ENCODE measurements at places on chromosomes 6 and 20.
A peak's percentile ranks its signal among the peaks of the same experiment; 100 is the strongest.

DNA sequence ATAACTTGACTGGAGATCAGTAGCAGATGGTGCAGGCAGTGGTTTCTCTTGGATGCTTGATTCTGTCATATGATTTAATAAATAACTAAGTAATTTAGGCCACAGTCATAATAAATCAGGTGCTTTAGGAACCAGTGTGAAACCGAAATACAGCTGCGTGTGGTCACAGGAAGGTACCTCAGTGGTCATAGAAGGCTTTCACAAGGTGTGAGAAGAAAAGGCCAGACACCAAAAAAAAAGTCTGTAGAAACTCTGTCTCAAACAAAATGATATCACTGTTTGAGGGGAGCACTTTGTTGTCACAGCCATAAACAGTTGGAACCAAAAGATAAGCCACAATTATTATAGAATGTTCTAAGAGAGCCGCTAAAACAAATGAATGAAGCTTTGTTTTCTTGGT is 56.5 kb downstream of the ARMC2 start:
- DNase-seq = no peak

- DNase-seq = no peak
Measured at GRCh38 chr6:49233483-49233882, 229.6 kb downstream of the MMUT start.

GRCh38 chr20:44309763-44310663 is 989 bp downstream of the FITM2 start:
- no peak for DNase-seq

DNA sequence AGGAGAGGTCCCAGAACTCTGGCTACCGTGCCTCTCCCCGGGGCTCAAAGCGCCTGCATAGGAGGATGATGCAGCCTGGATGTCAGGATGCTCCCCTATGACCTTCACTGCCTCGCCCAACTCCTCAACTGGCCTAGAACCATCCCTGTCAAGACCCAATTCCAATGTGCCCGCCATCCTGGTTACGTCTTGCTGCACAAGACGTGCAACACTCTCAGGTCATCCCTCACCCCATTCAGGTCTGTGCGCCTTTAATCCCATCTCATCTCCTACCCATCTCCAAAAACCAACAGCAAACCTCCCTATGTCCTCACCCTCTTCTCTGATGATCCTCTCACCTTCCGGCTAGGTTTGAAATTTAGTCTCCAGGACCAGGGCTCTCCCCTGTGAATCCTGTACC is 3.5 kb downstream of the SFT2D1 start:
- DNase-seq = no peak

GRCh38 chr20:61159957-61160686 is 91.9 kb upstream of the CDH4 start:
- no peak for DNase-seq

GRCh38 chr6:157316871-157317814 is 6.2 kb downstream of the TMEM242 start:
- DNase-seq = peak; percentile 78

- peak; percentile 84 for DNase-seq
Measured at GRCh38 chr20:35497780-35498189, 31.7 kb downstream of the C20orf173 start.

DNA sequence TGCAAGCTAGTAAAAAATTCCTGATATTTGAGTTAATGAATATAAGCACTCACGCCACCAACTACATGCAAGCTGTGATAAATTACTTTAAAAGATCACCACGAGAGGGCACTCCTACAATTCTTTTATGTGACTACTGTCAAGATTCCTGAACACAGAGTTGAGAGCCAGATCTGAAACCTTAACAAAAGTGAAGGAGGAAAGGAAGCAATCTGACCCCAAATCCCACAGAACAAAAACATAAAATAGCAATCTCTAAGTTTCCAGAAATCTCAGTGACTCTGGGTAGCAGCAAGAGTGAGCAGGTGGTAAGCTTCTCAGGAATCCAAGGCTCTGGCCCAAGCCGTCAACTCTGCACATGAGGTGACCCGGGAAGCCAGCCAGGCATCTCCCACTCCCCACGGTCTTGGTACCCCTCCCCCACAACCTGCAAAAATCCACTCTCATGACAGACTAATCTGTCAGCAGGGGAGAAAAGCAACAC is 55.1 kb downstream of the STAU1 start:
- DNase-seq = no peak

DNA sequence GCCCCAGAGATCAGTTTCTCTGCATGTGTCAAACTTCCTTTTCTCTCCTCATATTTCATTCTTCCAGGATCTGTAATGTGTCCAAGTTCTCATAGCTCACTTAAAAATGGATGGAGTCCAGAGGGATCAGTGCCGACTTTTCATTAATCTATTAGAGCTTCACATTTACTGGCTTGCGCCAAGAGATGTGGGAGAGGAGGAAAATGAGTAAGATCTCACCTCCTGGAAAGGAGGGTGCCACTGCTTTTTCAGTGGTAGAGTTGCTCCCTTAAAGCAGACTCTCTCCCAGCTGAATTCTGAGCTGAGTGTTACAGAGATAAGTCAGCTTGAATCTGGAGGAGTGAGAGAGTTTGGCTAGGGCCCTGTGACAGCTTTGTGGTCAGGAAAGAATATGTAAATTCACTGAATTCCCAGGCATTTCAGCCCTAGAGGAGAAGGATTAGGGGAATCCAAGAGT is 175.9 kb downstream of the SOX4 start:
- no peak for DNase-seq

- no peak for DNase-seq
Measured at GRCh38 chr6:41214559-41215238, 13.4 kb upstream of the TREML4 start.

DNA sequence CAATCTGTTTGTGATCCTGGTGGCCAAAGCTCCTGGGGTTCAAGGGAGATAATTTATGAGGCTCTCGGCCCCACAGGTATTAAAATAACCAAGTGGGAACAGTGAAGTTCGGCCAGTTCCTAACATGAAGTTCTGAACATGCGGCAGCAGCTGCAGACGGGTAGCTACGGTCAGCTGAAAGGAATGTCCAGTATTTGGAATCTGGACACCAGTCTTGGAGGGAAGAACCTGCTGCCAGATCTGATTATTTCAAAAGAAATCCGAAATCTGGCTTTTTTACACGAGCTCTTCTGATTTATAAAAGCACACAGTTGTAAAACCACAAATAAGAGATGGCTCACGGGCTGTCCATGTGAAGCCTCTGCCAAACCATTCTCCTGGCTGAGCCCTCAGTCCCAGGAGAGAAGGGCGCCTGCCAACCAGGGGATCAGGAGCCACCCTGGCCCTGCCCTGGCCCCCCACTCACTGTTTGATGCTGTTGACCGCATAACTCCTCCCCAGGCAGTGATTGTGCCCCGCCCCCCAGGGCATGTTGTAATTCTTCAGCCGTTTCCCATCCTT is 28.2 kb upstream of the KCNB1 start:
- peak; percentile 75 for DNase-seq

- no peak for DNase-seq
Measured at GRCh38 chr20:52830598-52830997, 141.6 kb upstream of the TSHZ2 start.

DNA sequence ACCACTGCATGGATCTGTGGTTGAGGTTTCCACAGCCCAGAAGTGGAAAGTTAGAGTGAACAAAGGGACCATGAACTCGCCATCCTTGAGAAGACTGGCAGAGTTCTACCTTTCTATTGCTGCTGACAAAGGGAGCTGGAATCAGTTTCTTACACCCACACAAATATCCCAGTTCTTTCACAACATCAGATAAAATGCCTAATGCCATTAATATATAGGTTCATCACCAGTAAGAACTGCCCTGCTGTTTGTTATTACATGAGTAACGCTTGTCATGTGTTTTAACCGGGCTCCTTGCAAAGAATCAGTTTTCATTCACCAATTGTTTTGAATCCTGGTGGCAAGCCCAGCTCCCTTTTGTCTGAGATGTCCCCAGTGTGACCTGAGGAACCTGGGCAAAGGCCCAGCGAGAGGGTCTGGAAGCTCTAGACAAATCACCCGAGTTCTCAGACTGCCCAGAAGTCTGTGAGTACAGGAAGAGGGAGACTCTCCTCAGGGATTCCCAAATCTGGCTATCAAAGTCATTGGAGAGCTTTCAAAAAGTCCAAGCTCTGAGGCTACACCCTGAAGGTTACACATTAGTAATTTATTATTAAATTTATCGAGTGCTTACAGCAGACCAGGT is 7.5 kb upstream of the CD164 start:
- DNase-seq = peak; percentile 48

GRCh38 chr20:43691928-43692524 is 25.1 kb downstream of the MYBL2 start:
- no peak for DNase-seq

- no peak for DNase-seq
Measured at GRCh38 chr6:34120953-34121675, 24.8 kb downstream of the GRM4 start.

DNA sequence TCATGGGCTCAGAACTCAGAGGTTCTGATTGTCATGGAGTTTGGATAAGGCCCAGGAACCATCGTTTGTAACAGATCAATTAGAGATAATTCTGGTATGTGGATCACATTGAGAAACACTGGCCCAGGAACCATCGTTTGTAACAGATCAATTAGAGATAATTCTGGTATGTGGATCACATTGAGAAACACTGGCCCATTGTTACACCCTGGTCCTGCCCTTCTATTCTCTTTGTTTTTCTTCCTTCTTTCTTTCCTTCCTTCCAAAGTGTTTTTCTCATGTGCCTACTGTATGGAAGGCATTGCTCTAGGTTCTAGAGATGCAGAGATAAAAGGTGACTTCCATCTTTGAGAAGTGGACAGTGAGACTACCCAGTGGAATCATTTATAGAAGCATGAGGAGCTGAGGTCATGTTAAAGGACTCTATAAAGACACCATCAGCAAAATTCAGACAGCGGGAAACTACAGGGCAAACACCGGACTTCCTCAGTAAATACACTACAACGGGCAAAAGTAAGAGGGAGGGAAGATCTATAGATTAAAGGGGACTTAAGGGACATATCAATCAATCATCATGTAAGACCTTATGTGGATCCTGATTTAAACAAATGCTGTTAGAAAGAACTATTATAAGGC is 153.8 kb downstream of the UNC5CL start:
- DNase-seq = no peak

DNA sequence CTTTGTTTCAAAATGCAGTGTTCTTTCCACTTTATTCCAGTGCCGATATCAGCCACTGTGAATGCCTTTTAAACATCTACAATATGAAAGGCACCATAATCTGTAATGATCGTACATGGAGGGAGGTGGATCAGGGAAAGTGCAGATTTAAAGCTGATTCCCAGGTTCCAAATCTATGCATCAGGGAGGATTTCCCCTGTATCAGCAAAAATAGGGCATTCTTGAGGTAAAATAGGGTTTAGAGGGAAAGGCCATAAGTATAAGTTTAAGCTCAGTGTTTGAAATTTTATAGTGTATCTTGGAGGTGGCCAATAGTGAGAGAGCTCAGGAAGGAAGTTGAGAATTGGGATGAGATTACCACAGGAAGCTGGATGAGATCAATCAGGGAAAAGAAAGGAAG is 289.7 kb upstream of the ID4 start:
- DNase-seq = no peak

GRCh38 chr20:1883986-1884385 is 11.2 kb upstream of the SIRPA start:
- no peak for DNase-seq

GRCh38 chr6:34493344-34493743 is 27.5 kb downstream of the PACSIN1 start:
- DNase-seq = no peak

GRCh38 chr20:44324343-44324742 is 12.5 kb upstream of the R3HDML start:
- DNase-seq = no peak

DNA sequence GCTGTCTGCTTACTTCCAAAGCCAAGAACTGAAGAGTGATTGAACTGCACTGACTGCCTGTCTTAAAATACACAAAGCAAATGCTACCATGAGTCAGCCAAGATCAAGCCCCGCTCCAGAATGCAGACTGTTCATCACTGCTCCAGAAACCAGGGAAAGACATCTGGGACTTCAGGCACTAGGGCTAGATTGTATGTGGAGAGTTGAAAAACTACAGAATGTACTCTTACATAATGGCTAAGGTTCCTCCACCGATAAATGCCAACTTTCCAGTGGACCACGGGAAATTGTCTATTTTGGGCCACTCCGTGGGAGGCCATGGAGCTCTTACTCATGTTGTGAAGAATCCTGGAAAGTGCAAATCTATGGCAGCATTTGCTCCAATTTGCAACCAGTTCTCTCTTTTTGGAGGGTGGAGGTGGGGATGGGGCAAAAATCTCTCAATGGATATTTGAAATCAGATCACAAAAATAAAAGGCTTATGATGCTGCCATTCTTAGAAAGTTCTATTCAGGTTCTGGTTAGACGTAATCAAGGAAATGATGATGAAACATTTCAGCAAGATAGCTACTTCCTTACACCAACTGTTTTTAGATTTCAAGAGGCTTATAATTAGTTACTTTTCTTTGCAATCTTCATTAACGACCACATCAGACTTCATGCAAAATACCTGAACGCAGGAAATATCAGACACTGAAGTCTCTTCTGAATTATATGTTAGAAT is 11.8 kb upstream of the CAP2 start:
- DNase-seq = no peak

DNA sequence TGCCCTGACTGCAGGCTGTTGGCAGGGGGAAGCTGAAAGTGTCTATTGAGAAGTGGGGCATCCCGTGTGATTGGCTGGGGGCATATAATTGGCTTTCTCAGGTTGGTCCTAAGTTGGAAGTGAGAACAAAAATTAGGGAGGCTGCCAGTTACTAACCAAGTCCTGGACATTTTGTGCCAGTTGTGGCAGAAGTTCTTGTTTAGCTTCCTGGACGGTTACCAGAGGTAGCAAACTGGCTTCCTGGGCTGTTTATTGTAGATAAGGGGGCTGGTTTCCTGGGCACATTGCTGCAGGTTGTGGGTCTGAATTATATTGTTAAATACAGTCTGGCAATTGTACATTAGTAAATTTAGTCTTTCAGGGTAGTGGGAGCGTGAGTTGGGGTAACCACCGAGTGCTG is 50.6 kb upstream of the SLC2A12 start:
- DNase-seq = no peak

- no peak for DNase-seq
Measured at GRCh38 chr6:105993341-105994117, 92.6 kb upstream of the PRDM1 start.

GRCh38 chr6:12849809-12850198 is 133.2 kb downstream of the PHACTR1 start:
- no peak for DNase-seq

GRCh38 chr20:48615871-48616270 is 211.9 kb downstream of the PREX1 start:
- no peak for DNase-seq

GRCh38 chr6:37673436-37673835 is 24.2 kb downstream of the MDGA1 start:
- DNase-seq = no peak

DNA sequence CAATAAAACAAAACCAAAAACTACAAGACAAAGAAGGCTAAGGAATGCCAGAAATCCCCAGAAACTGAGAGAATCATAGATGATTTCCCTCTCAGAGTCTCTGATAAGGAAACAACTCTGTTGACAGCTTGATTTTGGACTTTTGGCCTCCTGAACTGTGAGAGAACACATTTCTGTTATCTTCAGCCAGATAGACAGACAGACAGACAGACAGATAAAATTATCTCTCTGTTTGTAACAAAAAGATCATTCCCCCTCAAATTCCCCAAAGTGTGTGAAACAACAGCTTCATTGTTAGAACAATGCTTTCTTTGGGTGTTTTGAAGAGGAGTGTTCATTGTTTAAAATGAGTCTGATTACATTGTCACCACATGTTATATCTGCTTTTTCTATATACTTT is 148.2 kb downstream of the BCKDHB start:
- no peak for DNase-seq

Data from heart left ventricle (tissue), 16 donors.